Motor neuron (in vitro differentiated cells): ENCODE measurements at places on chromosomes 16 and 17. TPM values are rescaled to one million over a fixed set of nuclear protein-coding genes. Genes with fewer than 3 reads are reported as not detected.
A peak's percentile ranks its signal among the peaks of the same experiment; 100 is the strongest.

Gene ENPP7
- 0.49 and 0.73 TPM in 2 replicates for total RNA-seq

Gene MRPS34
- total RNA-seq, result 93.0 and 110 TPM in 2 replicates

Gene KRT15
- total RNA-seq, result 0.31 and 1.9 TPM in 2 replicates

- no peak for ATAC-seq
Observed at GRCh38 chr17:42547001-42547461, 5.7 kb upstream of the HSD17B1 start.

Gene MPO
- 0.18 and 0.73 TPM in 2 replicates for total RNA-seq

DNA sequence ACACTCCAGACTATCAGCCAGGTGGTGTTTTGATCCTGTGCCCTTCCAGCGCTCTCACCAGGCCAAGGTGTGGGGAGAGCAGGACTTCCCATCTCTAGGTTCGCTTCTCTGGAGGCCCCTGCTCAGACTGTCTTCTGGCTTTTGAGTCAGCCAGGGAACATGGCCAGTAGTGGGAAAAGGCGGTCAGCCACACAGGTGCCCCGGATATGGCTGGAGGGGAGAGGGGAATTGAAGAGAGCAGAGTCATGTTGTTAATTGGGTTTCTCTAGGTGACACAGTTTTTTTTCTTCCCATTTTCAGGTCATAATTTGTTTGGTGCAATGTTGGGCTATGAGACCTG is 1.5 kb downstream of the MINK1 start:
- no peak for ATAC-seq

DNA sequence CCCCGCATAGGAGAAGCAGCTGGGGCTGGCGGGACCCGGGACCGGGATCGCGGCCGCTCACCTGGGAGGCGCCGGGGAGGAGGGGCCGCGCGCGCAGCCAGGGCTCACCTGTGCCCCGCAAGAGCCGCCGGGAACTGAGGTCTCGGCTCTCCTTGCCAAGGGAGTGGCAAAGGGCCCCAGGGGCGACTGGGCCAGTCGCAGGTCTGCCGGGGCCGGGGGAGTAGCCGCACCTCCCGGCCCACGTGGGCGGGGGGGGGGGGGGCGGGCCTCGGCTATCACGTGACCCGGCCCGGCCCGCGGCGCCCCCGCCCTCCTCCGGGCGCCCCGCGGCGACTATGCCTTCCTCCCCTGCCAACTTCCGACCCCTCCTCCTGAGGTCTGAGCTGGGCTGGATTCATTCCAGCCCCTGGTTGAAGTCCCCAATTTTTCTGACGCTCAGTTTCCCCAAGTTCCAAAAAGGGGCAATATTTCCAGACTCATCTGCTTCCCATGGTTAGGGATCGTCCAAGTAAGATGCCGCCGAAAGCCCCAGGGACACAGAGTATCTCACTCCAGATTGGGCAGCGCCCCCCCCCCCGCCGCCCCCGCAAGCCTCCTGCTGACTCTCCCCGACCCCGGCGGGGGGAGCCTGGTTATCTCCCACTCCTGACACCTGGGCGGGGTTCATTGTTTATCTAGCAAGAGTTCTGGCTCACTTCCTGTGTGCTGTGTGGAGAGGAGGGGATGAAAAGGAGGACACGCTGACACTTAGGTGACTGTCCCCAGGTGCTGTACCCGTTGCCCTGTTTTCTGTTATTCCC is at the start of gene TMC6:
TSS of gene TMC6 (minus strand) at position 205 of the 800 bp plus-strand sequence. CDS start 1,923 bp downstream, outside the sequence.
- ATAC-seq, result peak; percentile 35

DNA sequence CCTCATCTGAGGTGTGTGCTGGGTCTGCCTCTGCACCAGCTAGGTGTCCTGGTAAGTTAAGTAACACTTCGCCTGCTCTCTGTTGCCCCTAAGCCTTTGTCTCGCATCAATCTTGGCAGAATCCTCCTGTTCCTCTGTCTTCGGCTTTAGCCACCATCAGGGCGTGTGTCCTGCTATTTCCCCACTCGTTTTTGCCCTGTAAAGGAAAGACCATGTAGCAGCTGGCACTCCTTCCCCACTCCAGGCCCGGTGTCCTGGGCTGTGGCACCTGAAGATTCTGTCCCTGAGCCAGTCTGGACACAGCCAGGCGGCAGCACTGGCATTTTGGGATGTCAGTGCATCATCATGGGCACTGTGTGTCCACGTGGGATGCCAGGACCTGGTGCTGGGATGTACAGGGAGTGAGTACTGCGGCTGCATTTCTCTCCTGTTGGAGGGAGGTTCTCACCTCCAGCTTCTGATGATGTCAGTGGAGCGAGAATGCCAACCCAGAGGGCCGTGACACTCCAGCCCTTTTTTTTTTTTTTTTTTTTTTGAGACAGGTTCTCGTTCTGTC is 26.2 kb upstream of the FOXK2 start:
- ATAC-seq, result no peak

DNA sequence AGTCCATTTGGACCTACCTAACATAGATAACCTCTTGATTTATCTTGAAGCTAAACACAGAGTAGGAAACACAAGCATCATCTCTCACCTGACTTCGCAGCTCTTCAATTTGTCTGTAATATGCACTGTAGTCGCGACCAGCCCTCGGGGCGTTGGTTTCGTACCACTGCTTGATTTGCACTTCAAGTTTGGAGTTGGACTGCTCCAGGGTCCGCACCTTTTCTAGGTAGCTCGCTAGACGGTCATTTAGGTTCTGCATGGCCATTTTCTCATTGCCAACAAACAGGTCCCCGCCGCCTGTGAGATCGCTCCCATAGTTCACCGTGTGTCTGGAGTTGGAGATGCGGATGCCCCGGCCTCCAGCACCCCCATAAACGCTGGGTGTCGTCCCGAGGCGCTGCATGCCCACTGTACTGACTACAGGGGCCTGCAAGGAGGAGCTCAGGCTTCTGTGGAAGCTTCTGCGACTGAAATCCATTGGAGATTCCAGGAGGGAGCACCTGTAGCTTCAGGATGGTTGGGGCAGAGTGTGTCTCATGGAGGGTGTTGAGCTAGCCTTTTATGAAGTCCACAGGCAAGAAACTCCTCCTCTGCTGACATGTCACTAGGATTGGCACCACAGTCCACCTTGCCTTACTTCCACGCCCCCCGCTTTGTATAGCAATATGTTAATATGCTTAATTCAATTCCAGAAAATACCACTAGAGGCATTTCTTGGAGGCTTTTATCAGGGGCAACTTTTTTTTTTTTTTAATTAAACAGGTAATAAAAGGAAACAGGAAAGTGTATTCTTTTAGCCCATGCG is at the start of gene KRT20:
TSS of gene KRT20 (minus strand) at position 535 of the 805 bp plus-strand sequence. CDS start at position 478, 57 bp downstream.
- no peak for ATAC-seq

Gene PRAC2
- total RNA-seq, result not detected in 2 replicates

DNA sequence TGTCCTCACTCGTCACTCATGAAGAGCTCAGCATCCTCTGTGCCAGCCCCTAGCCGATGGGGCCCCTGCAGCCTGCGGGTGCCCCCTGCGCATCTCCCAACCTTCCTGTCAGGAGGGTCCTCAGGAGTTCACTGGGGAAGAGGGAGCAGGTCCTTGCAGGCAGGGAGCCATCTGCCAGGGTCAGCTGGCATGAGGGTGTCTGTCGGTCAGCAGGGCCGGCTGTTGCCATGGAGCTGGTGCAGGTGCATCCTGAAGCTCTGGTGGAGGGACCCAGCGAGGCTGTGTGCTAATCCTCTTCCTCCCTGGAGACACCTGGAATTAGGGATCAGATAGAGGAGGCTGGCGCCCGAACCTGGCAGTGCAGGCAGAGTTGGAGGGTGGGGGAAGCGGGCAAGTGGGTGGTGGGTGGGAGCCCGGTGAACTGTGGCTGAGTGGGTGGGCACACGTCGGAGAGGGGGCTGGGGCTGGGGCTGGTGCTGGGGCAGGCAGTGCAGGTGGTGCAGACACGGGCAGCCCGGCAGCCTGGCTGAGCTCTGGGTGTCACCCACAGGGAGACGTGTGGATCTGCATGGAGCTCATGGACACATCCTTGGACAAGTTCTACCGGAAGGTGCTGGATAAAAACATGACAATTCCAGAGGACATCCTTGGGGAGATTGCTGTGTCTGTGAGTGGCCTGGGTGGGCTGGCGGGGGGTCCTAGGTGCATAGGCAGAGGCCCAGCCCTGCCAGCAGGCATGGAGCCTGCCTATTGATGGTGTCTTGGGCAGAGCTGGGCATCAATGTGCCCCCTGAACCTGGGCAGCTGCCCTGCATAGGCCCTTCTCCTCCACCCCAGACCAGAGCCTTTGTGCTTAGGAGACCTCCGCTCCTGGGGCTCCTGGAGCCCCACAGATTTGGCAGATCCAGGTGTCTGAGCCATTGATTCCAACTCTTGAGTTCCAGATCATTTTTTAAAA is 17.4 kb downstream of the MAP2K3 start:
- ATAC-seq, result no peak

Gene SLC5A10
- total RNA-seq, result 1.3 TPM in 1 of 2 replicates, not detected in the other

Gene EPOP
- total RNA-seq, result 0.50 and 0.76 TPM in 2 replicates

GRCh38 chr17:30336369-30337171 is 2.7 kb upstream of the TMIGD1 start:
- peak; percentile 61 for ATAC-seq

GRCh38 chr17:48732688-48733629 is 4.4 kb upstream of the HOXB13 start:
- no peak for ATAC-seq

- ATAC-seq, result no peak
Observed at GRCh38 chr16:86739808-86740207, 161.5 kb downstream of the FOXL1 start.
